ENCODE measurements at places on chromosomes 13 and 19.

DNA sequence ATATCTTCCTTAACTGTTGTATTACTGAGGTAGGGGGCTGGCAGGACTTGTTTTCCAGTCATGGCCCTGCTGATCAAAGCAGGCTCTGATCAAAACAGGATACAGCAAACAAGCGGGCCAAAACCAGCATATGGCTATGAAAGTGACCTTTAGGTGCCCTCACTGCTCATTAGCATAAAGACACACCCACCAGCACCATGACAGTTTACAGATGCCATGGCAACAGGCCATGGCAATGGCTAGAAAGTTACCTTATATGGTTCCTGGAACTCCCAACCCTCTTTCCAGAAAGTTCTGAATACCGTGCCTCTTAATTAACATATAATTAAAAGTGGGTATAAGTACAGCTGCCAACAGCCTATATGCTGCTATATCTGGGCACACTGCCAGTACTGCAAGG is 551.4 kb upstream of the SGCG start:
- DNase-seq: no peak

- DNase-seq: no peak
These were observed 385.9 kb upstream of the SPRY2 start for GRCh38 chr13:80726868-80727267.

DNA sequence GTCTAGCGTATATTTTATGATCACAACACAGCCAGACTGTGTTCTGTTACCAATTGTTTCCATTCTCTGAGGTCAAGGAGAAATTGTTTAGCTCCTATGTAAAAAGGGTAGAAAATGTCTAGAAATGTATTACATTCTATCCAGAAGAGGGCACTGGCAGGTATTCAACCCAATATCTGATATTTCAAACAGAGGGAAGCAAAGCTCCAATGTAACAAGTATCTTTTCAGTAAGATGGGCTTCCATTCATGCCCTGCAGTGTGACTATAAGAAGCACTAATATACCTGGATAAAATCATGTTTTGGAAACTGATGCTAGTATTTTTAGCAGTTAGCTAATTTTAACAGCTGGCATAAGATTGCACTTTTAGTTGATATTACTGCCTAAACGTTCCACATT is 312.7 kb downstream of the FGF14 start:
- DNase-seq: no peak

- no peak for DNase-seq
These were observed 9.6 kb downstream of the KHSRP start for GRCh38 chr19:6414793-6415590.

DNA sequence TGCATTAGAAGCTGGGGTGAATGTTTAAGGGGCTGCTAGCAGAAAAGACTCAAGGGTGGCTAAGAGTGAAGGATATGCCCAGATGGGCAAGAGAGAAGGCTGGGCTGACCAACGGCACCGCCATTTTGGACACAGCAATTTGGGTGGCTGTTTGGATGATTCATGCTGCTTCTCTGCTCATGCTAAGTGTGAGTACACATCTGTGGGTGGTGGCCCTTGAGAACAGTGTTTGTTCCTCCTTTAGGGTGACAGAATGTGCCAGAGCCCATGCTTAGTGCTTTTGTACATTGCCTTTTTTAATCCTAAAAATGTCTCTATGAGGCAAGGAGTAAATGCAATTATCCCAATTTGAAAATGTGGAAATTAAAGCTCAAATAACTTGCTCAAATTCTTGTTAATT is 9.8 kb downstream of the CBY2 start:
- DNase-seq: no peak

GRCh38 chr19:10228920-10229319 is 2.2 kb downstream of the S1PR2 start:
- DNase-seq: no peak
